ENCODE measurements at places on chromosomes 7 and 10.

GRCh38 chr10:110007161-110007700 lies 553 bp upstream of the ADD3 start:
- DNase-seq = no peak

GRCh38 chr7:7812112-7812511 lies 93.7 kb upstream of the RPA3 start:
- no peak for DNase-seq

DNA sequence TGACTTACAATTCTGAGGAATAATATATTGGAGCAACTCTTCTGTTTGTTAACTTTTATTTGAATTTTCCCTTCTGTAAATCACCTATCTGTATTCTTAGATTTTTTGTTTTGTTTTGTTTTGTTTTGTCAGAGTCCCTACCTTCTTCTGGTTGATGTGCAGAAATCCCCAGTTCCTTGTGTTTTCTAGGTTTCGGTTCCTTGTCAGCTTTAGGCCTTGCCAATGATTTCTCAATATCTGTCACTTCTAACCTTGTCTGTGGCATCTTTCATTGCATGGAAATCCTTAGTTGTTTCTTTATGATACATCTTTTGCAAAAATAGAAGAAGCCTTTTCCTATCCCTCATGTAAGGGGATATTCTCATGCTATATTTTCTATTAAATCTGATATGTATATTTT lies 21.7 kb upstream of the ST8SIA6 start:
- no peak for DNase-seq

- DNase-seq = no peak
These were observed 201.8 kb downstream of the EBF3 start for GRCh38 chr10:129761981-129762956.

DNA sequence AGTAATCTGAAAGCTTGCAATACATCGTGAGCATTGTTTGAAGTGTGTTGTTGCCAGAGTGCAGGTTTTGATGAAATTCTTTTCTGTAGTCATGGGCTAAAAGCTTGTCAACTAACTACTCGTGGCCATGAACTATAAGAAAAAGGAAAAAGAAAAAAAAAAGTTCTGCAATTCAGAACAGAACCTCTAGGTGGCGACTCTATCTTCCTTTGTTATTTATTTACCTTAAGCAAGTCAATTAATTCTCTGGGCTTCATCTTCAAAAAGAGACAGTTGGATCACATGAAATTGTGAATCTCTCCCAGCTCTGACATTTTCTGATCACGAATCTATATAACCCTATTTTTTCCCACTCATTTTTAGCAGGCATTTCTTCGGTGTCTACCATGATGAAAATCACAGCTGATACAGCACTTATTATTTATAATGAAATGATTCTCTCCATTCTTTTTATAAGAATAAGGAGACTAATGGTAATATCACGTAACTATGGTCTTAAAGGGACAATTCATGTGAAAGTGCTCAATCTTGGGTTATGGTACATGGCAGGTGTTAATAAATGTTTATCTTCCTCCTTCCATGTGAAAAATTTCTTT lies 18.8 kb downstream of the TMEM196 start:
- DNase-seq = peak; percentile 25

DNA sequence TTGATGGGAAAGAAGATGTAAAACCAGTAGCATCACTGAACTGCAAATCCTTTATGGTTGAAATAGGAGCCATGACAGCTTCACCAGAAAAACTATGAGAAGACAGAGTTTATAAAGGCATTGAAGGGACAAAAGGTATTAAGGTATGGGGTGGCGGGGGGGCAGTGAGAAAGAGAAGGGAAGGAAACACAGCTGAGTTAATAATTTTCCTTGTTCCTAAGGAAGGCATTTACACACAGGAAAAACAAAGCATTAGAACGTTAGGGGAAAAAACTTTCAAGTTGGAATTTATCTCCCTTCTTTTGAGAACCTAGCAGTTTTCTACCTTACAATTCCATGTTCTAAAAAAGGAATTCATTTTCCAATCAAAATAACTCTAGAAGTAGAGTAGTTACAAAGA lies 4.4 kb downstream of the LARP4B start:
- no peak for DNase-seq

DNA sequence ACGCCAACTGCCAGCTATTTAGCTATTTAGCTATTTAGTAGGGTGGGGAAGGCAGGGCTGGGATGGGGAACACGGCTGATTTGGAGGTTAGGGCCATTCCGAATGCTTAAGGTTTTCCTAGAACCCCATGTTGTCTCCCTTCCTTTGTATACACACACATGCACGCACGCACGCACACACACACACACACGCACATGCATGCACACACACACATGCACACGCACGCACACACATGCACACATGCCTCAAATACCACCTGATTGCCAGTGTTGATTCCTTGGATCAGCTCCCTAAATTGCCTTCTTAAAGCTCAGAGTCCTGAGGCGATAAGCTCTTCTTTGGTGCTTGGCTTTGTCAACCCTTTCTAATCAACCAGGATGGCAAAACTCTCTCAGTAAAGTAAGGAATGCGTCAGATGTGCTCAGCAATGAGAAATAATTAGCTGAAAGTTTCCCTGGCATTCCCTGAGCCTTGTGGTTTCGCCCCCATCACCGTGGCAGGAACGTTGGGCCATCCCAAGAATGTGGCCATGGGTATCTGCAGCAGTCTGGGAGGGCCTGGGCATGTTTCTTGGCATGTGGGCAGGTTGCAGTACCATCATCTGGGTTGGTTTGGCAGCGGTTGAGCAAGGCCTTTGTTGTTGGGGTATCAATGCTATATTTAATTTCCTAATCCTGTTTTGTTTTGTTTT lies 305.6 kb downstream of the LRMDA start:
- no peak for DNase-seq

GRCh38 chr10:96831200-96831866 lies 765 bp upstream of the LCOR start:
- DNase-seq = no peak

DNA sequence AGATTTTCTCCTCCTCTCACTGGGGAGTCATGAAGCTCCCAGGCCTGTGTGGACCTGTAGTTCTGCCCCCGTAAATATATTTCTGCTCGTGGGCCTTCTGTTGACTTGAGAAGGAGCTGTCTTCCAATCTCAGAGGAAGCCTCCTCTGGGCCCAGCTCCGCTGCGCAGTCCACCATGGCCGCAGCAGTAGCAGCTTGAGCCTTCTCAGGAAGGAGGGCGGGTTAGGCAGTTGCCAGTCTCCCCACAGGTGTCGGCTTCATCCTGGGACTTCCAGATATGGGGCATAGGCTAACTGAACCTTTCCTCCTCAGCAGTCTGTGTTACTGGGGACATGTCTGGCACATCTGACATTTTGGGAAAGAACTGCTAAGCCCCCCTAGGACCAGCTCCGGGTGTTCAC lies 62.9 kb upstream of the TRIM8 start:
- no peak for DNase-seq

DNA sequence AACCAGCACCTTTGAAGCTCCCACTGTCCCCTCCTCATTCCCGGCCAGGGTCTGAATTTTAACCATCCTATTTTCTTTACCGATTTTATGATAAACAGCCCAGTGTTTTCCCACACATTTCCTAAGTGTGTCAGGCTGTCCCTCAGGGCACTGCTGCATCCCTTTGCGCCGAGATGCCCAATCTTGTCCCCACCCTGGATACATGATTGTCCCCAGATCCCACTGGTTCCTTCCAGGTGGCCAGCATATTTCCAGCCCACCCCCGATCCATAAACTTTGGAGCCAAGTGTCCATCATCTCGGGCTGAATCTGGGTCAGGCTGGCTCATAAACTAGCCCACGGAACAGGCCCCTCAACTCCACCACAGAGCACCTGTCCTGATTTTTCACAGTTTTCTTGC lies 137.2 kb downstream of the CDH23 start:
- no peak for DNase-seq
